ENCODE measurements at places on chromosomes 7 and 10.

- DNase-seq = peak; percentile 46
Observed at GRCh38 chr10:107072786-107073185, 91.7 kb downstream of the SORCS1 start.

GRCh38 chr10:125057158-125058001 lies 103.0 kb downstream of the CTBP2 start:
- DNase-seq = peak; percentile 97

- DNase-seq = no peak
Observed at GRCh38 chr7:82527851-82528250, 84.3 kb upstream of the CACNA2D1 start.

GRCh38 chr10:109924967-109925620 lies 1.8 kb upstream of the XPNPEP1 start:
- DNase-seq = no peak

- no peak for DNase-seq
Observed at GRCh38 chr7:41538810-41539724, 163.8 kb downstream of the INHBA start.

DNA sequence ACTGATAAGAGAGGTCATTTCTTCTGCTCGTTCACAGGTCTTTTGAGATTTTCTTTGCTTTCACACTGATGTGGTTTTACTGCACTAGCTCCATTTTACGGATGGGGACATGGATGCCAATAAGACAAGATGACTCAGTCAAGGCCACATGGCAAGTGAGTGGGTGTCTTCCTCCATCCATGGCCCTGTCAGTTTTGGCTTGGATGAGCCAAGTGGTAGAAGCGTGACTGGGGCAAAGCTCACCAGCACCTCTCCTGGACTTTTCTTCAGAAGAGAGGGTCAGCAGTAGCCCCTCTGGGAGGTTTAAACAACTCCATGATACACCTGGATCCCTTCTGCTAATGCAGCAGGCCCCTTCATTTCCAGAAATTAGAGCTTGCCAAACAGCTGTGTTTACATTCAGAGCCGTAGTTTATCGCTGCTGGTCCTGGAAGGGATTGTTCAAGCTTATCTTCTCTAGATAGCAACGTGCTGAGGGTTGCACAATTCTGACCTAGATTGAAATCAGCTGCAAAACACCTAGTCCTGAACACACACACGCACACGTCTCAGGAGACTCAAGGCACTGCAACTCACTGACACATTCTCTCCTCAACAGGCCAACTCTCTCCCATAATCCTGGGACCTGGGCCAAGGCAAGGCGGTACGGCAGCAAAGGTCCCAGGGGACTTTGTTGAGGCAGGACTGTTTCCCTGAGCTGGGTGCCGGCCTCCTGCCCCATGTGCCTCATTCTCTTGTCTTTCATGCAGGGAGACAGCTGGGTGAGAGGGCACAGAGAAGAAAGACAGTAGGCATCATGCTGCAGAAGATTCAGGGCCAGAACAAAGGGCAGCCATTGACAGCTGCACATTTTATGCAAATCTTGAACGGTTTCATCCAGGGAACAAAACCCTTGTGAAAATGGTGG lies 14.2 kb upstream of the PDCD4 start:
- no peak for DNase-seq

DNA sequence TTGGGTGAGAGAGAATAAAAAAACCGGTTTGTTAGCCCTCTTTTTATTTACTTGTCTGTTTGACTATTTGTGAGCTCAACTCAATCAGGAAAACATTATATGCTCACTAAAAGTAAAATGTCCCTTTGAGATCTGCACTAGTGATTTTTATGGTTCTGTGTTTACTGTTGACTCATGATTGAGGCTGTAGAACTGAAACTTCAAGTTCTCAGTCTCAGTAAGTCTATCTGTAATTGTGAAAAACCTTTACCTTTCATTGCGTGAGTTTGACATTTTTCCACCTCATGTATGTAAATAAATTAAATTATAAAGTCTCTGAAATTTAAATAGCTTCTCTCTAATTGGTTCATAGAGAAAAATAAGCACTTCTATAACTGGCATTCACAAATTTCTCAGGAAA lies 17.0 kb upstream of the CASD1 start:
- no peak for DNase-seq

DNA sequence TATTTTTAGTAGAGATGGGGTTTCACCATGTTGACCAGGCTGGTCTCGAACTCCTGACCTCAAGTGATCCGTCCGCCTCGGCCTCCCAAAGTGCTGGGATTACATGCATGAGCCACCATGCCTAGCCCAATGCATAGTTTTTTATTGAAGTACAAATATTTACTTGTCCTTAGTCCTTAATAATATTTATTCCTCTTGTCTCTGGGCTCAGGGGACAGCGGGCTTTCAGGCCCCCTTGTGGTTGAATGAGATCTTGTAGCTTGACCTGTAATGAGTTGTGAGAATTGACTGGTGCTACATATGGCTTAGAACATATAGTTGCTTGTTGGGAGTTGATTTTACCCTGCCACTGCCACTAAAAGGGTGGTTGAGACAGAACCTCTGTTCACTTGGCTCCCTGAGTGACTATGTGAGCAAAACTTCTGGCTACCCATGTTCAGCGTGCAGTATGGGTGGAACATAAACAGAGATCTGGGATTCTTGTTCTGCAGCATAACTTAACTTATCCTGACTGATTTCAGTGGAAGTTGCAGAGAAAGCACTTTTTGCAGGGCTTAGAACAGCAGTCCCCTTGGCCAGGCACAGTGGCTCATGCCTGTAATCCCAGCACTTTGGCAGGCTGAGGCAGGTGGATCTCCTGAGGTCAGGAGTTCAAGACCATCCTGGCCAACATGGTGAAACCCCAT lies 14.9 kb downstream of the CCL26 start:
- peak; percentile 31 for DNase-seq

- no peak for DNase-seq
Observed at GRCh38 chr7:135741905-135742304, 6.7 kb downstream of the FAM180A start.

Measured in neural progenitor cell (in vitro differentiated cells).